Left lung (tissue), 14 donors: ENCODE measurements at places on chromosomes 13 and 19. TPM values are rescaled to one million over a fixed set of nuclear protein-coding genes. Genes with fewer than 3 reads are reported as not detected.

The KLK4 gene
- not detected for polyA plus RNA-seq

The SULT2A1 gene
- 0.15 TPM for polyA plus RNA-seq

- no peaks in the 10 kb centered on the region for H3K4me1 ChIP-seq
- H3K27ac ChIP-seq: no peak overlapping the region
- no peaks in the 10 kb centered on the region for H3K27me3 ChIP-seq
- no peak for DNase-seq
Measured at GRCh38 chr13:62663767-62664166, 1248.1 kb upstream of the PCDH20 start.

GRCh38 chr13:95781016-95781415 is 104.1 kb downstream of the DNAJC3 start:
- H3K27ac ChIP-seq: no peak overlapping the region
- H3K36me3 ChIP-seq: peaks cover 67% of the 10 kb centered on the region
- no peak for DNase-seq
- no peaks in the 10 kb centered on the region for H3K27me3 ChIP-seq

GRCh38 chr19:55172741-55173140 is 6.3 kb upstream of the DNAAF3 start:
- H3K36me3 ChIP-seq: no peaks in the 10 kb centered on the region
- H3K27me3 ChIP-seq: peaks cover 100% of the 10 kb centered on the region
- no peak overlapping the region for H3K4me3 ChIP-seq
- peaks cover 6% of the 10 kb centered on the region for H3K4me1 ChIP-seq
- H3K27ac ChIP-seq: no peak overlapping the region
- DNase-seq: no peak

DNA sequence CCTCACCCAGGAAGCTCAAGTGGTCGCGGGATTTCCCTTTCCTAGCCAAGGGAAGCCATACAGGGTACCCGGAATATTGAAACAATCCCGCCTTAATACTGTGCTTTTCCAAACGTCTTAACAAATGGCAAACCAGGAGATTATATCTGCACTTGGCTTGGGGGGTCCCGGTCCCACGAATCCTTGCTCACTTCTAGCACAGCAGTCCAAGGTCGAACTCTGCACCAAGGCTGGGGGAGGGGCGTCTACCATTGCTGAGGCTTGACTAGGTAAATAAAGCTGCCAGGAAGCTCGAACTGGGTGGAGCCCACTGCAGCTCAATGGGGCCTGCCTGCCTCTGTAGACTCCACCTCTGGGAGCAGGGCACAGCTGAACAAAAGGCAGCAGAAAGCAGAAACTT is 1644.8 kb downstream of the PCDH9 start:
- DNase-seq: no peak
- no peaks in the 10 kb centered on the region for H3K36me3 ChIP-seq
- no peak overlapping the region for H3K4me3 ChIP-seq
- H3K27ac ChIP-seq: no peak overlapping the region

- no peak overlapping the region for H3K27ac ChIP-seq
- no peaks in the 10 kb centered on the region for H3K4me1 ChIP-seq
- no peak overlapping the region for H3K4me3 ChIP-seq
- no peaks in the 10 kb centered on the region for H3K36me3 ChIP-seq
Measured at GRCh38 chr19:29379257-29380021, 146.4 kb upstream of the VSTM2B start.

GRCh38 chr19:17807731-17808316 is 12.9 kb downstream of the B3GNT3 start:
- DNase-seq: no peak
- H3K27me3 ChIP-seq: no peaks in the 10 kb centered on the region
- H3K36me3 ChIP-seq: no peaks in the 10 kb centered on the region
- H3K4me1 ChIP-seq: peaks cover 8% of the 10 kb centered on the region
- no peak overlapping the region for H3K4me3 ChIP-seq

DNA sequence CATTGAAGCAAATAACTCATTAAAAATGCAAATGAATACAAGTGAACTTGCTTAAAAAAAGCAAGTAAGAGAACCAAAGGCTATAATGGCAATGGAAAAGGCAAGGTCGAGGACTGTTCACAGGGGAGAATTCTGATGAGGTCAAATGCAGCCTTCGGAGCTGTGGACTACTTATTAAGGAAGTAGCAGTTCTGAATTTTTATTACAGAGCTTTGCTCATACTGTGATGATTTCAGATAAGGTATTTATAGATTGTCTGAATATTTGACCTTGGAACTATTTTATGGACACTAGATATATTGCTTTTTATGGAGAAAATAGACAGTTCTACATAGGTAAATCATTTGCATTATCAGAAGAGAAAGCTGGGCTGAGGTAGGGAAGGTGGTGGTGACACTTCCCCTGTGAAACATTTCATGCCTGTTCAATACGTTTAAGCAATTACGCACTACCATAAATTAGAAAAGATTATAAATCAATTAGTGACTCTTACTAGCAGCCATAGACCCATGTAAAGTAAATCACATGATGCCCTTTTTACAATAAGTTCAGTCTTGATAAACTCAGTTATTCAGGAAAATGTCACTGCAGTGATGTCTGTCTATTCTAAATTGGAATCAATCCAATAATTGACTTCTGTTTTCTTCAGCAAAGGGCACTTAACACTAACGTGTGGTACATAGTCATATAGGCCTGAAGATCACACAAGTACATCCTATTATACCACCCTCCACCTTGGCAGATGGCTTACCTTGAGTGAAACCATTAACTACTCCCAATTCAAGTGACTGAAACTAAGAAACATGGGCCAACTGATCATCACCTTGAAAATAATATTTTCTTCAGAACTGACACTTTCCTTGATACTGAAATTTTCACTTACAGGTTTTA is 260.0 kb downstream of the KLF12 start:
- no peak for DNase-seq
- H3K4me3 ChIP-seq: no peak overlapping the region
- H3K27ac ChIP-seq: no peak overlapping the region
